ENCODE measurements at places on chromosomes 6 and 20. TPM values are rescaled to one million over a fixed set of nuclear protein-coding genes. Genes with fewer than 3 reads are reported as not detected.

The HLA-DOA gene
- 1.2 TPM for total RNA-seq

- DNase-seq, result no peak
These were observed 21.3 kb downstream of the CEP85L start for GRCh38 chr6:118630067-118630466.

GRCh38 chr6:160685762-160686450 is 16.1 kb upstream of the PLG start:
- no peak for DNase-seq

The GGT7 gene
- total RNA-seq, result 12.8 TPM

The PKHD1 gene
- not detected for total RNA-seq

The ETV7 gene
- total RNA-seq, result not detected

The OLIG3 gene
- total RNA-seq, result not detected

GRCh38 chr6:5532941-5533340 is 271.6 kb downstream of the FARS2 start:
- DNase-seq, result no peak

The IBTK gene
- total RNA-seq, result 34.3 TPM

The TRIM15 gene
- not detected for total RNA-seq

DNA sequence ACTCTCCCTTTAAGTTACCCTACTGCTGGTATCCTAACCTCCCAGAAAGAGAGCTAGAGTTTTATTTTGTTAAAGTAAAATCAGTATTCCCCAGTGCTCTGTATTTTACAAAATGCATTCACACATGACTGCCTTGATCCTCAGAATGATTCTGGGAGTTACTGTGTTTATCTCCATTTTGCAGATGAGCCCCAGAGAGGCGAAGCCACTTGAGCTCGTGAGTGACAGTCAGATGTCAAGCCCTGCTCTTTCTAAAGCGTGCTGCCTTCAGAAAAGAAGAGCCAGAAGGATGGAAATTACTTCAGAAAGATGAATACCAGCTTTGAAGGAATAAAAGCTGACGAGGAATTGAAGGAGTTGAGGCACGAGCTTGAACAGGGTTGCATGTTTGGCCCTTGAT is 14.1 kb upstream of the OSER1 start:
- DNase-seq, result no peak

DNA sequence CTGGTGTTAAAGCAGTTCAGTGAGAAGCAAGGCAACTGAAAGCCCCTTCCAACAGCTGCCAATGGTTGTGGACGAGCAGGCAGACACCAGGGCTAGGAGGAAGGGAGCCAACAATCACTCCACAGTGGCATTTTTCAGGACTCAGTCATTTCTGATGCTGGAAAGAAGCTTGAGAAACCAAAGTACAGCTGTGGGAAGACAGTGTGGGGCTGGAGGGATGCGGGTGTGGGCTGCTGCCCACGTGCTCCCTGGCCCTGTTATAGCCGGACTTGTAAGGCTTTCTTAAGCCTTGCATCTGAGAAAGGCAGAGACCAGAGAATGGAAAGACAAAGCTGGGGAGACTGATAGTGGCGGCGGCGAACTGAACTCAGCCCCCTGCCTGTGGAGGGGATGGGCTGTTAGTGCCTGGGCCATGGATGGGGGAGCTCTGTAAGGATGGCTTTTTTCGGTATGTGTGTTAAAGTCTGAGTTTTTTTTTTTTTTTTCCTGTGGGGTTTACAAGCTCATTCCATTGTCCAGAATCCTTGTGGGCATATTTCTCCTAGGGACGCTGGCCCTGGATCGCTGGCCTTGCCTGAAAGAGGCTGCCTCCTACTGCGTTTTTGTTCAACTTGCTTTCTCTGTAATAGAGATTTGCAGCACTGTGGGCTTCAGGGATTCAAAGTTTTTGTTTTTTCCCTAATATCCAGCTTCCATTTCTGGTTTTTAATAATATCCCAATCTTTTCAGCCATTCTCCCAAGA is 91.7 kb downstream of the GJA10 start:
- peak; percentile 51 for DNase-seq

- DNase-seq, result no peak
These were observed 5.3 kb downstream of the NRN1 start for GRCh38 chr6:6001443-6001842.

- DNase-seq, result no peak
These were observed 83.8 kb upstream of the TOX2 start for GRCh38 chr20:43830883-43831282.

DNA sequence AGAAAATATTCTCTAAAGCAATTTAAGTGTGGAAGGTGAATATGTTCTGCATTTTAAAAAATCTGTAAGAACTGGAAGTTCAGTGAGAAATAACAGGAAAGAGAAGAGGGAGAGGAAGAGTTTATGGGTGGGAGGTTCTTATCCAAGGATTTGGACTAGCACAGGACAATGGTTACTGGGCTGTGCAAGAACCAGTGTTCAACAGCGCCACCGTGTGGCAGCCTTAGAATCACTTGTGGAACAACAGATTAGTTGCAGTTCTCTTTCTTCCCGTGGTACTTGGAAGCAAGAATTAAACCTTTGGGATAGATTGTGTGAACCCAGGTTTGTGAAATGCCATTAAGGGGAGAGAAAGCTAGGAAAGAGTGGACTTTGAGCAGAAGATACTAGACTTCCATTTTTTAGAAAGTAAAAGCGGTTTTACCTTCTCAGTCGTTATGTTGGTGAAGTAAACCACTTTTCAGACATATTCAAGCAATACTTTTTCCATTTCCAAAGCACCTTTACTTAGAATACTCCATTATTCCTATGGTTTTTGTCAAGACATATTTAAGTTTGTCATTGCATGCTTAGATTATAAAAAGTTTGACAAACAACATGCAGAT is 436.7 kb downstream of the RNF144B start:
- no peak for DNase-seq

GRCh38 chr6:30988209-30988825 is 4.8 kb downstream of the MUC21 start:
- DNase-seq, result no peak

- DNase-seq, result no peak
These were observed 101.7 kb upstream of the SASH1 start for GRCh38 chr6:148240861-148241477.

The TRIM31 gene
- total RNA-seq, result not detected

DNA sequence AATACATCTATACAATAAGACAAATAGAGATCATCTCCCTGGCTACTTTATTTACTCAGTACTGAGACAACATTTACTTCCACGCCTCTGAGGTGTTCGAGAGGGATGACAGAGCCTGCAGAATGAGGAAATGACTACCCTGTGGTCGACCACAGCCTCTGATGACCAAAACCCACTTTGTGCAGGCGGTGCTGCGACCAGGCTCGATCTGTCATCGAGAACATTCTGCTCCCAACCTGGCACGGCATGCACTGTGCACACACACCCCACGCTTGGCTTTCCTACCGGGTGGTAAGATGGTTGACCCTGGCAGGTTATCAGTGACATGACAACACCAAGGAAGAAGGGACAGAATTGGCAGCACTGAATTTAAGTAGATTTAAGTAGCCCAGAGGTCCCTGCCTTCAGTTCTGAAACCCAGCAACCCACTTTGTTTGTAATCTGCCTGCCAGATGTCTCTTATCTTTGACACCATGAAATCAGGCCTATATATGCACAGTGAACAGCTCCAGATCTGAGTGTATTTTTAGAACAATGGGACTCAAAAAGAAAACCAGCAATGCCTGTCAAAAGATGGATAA is 42.6 kb downstream of the TTI1 start:
- DNase-seq, result peak; percentile 71

DNA sequence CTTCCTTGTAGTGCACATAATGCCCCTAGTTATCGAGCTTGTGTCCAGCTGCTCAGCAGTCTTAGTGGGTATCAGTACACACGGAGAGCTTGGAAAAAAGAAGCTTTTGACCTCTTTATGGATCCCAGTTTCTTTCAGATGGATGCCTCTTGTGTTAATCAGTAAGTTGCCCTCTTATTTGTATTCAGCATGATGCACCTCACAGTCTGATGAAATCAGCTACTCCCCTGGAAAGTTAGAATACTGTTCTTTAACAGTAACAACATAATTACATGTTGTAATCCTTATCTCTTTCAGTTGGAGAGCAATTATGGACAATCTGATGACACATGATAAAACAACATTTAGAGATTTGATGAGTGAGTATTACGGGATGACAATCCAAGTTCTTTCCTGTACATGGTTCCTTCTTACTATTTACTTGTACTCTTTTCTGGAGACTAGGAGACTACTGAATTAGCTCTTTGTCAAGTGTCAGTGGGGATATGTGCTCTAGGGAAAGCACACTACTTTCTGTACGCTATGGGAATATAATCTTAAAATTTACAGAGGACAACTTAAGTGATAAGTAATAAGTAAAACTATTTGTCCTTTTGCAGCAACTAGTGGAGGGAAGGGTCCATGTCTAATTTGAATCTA is 39.1 kb downstream of the PGM3 start:
- DNase-seq, result no peak

GRCh38 chr6:62393608-62394007 is 107.6 kb upstream of the KHDRBS2 start:
- no peak for DNase-seq

The ARID1B gene
- total RNA-seq, result 56.8 TPM

The ELOVL4 gene
- total RNA-seq, result 0.06 TPM

GRCh38 chr20:48563191-48563870 is 264.5 kb downstream of the PREX1 start:
- no peak for DNase-seq

- DNase-seq, result no peak
These were observed 21.7 kb downstream of the SMLR1 start for GRCh38 chr6:130848945-130849344.

GRCh38 chr6:119060255-119060907 is 18.1 kb downstream of the FAM184A start:
- no peak for DNase-seq

The MEP1A gene
- total RNA-seq, result not detected

The SLC16A10 gene
- 106 TPM for total RNA-seq

DNA sequence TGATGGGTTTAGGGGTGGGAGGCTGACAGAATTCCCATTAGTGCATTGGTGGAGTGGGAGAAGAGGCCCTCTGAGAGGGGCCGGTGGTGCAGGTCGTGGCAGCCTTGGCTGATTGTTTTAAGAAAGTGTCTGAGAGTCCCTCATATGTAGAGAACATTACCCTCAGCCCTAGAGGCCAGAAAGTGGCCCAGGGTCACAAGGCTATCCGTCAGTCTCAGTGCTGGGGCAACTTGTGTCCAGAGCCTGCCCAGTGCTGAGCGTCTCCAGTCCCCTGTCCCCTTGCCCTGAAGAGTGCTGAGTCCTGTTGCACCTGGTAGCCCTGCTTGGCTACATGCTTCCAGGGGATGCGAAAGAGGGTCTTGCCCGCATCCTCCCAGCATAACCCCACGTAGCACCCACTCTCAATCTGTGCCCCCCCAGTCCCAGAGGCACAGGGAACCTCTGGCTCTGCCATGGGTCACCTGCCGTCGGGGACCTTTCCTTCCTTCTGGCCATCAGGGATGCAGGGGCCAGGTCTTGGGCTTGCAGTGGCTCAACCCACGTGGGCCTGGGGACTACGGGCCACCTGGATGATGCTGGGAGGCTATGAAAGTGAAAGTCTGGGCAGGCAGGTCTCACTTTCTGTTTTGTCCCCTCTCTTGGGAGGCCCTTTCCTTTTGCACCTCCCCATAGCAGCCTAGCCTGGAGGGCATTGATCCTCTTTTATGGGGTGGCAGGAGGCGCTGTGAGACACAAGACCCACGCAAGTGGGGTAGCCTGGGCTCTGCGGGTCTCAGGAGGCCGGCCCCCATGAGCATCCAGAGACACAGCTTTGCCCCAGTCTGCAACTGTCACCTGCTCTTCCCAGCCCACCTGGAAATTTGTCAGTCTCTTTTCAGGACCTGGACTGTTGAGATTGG is 12.2 kb downstream of the DUSP15 start:
- DNase-seq, result no peak

The COL9A1 gene
- not detected for total RNA-seq

The MTFR2 gene
- not detected for total RNA-seq

The SNAP91 gene
- 0.51 TPM for total RNA-seq

DNA sequence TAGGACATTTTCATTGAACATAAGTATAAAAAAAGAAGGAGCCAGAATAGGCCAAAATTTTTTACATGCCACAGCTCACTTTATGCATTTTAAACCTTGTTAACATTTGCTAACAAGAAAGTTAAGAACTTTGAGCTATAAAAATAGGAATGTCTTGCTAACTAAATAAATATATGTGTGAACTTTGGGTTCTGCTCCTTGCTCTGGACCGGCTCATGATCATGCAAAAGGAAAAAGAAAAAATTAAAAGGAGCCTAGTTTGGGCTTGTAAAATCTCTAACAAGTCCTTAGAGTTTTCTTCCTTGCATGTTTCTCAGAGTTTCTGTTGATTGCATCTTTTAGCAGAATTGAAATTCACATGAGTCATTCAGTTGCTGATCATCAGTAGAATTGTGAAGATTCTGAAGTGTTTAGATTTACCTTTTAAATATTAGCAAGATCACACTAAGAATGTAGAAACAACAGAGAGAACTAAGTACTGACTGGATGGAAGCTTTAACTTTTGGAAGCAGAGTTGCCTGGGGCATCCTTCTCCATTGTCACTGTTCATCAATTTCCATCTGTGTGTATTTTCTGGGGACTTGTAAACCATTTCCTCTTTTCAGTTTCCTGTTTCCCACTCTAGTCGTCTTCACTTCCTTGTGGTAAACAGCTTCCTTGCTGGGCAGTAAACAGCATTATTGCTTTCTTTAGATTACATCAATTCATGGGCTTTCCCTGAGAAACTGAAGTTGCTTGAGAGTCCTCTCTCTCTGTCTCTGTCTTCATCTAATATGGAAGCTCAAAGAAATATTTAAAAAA is 458.4 kb upstream of the BTBD3 start:
- no peak for DNase-seq

DNA sequence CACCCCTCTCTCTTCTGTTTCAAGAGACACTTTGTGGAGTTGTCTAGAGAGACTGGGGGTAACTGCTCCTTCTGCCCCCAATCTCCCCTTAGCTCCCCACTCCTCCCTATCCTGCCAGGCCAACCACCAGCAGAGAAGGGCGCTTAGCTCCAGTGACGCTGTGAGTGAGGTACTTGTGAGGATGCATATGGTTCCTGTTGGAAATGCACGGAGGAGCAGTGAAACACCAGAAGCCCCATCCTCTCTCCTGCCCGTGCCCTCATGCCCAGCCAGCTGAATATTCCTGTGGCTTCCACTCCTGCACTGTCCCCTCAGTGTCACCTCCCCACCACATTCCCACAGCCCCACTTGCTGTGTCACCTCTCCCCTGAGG is 11.9 kb downstream of the NT5E start:
- no peak for DNase-seq

DNA sequence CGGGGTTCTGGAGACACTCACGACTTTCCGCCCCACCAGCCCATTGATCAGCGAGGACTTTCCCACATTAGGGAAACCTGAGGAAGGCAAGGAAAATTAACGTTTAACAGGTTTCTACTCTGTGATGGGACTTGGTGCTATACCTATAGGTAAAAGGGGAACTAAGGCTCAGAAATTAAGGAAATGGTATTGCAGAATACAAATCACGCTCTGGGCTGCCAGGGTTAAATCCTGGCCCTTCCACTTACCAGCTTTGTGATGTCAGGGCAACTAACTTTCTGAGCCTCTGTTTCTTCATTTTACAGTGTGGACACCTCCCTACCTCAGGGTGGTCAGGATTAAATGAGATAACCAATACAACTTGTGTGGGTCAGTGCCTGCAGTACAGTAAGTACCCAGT is 8.8 kb downstream of the GNL1 start:
- DNase-seq, result no peak

GRCh38 chr20:34927736-34928135 is 27.9 kb downstream of the GSS start:
- DNase-seq, result no peak

The PSORS1C2 gene
- not detected for total RNA-seq

- peak; percentile 65 for DNase-seq
These were observed 838.4 kb downstream of the DHX35 start for GRCh38 chr20:39800548-39800947.

- DNase-seq, result no peak
These were observed 94.7 kb upstream of the PREP start for GRCh38 chr6:105497549-105497948.

The CD93 gene
- total RNA-seq, result 17.6 TPM
